ENCODE measurements at places on chromosomes 6 and 20.

- DNase-seq = no peak
Observed at GRCh38 chr6:92967362-92967761, 452.0 kb downstream of the EPHA7 start.

DNA sequence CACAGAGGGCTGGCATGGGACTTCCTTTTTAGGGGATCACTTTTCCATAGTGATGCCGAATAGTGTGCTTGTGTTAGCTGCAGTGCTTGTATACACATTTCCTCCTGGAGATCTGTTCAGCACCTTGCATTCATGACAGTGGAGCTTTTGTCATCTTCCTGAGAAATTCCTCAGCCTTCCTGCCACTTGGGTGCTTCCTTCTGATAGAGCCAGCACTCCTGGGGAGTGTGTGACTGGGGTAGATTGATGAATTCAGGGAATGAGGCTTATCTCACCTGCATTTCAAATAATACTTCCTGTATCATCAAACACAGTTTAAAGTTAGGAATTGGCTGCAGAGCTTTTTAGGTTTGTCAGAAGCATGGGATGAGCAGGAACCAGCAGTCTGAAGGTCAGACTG, 48.8 kb upstream of the SCGN start:
- DNase-seq = peak; percentile 18

GRCh38 chr6:40146902-40147301, 212.6 kb upstream of the MOCS1 start:
- no peak for DNase-seq

DNA sequence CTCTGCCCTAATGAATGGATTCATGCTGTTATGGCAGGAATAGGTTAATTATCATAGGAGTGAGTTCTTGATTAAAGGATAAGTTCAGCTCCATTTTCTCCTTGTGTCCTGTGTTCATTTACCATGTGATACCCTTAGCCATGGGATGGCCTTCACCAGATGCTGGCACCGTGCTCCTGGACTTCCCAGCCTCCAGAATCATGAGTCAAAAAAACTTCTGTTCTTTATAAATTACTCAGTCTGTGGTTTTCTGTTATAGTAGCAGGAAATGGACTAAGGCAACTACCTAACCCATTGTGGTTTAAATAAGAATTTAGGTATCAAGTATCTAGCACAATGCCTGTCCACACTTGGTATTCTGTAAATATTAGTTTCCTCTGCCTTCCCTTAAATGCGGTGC, 223.5 kb downstream of the MEI4 start:
- DNase-seq = no peak

GRCh38 chr20:16013631-16014030, 559.6 kb downstream of the KIF16B start:
- DNase-seq = no peak

DNA sequence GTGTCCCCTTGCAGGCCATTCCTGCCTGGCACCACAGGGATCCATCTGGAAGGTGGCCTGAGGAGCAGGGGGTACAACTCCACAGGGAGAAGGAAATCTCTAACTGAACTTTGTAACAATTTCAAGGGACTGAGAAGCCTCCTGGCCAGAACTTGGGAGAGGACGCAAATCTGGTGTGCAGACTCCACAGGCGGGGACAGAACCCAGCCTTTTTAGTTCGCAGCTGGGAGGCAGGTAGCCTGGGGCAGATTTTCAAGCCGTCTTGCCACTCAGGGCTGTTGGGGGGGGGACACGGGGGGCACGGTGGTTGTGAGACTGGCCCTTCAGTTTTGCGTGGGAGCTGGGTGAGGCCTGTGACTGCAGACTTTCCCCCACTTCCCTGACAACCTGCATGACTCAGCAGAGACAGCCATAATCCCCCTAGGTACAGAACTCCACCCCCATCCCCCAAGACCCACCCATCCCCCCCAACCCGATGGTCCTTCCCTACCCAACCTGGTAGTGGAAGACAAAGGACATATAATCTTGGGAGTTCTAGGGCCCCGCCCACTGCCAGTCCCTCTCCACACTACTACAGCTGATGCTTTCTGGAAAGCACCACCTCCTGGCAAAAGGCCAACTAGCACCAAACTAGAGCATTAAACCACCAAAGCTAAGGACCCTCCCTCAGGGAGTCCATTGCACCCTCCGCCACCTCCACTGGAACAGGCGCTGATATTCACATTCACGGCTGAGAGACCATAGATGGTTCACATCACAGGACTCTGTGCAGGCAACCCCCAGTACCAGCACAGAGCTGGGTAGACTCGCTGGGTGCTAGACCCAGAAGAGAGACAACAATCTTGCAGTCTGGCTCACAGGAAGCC, 3.0 kb upstream of the HUS1B start:
- no peak for DNase-seq

Data from endothelial cell (in vitro differentiated cells).